ENCODE measurements at places on chromosomes 1 and 21.

- no peak for DNase-seq
These were observed 21.5 kb downstream of the AK2 start for GRCh38 chr1:33015216-33015615.

GRCh38 chr1:41360074-41360785 lies 1.0 kb upstream of the FOXO6 start:
- DNase-seq: peak; percentile 9

DNA sequence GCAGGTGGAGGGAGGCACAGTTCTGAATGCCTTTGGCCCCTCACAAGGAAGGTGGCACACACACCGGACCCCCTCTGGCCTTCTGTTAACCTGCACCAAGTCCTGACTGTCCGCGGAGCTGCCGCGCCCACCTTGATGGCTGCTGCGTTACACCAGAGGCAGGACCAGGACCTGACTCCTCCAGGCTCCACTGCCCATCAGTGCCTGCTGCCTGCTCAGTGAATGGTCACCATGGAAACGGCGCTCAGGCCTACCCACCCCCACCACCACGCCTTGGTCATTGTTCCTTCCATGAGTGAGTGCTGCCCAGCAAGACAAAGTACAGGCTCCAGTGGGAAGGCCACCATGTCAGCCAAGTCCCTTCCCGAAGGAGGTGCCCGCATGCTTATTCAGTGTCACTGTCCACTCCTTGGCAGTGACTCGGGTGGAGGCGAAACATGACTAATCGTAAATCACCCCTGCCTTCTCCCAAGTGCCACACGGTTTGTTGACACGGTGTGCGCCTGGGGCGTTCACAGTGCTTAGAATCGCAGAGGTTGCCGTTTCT lies 57.3 kb downstream of the SLC37A1 start:
- DNase-seq: no peak

DNA sequence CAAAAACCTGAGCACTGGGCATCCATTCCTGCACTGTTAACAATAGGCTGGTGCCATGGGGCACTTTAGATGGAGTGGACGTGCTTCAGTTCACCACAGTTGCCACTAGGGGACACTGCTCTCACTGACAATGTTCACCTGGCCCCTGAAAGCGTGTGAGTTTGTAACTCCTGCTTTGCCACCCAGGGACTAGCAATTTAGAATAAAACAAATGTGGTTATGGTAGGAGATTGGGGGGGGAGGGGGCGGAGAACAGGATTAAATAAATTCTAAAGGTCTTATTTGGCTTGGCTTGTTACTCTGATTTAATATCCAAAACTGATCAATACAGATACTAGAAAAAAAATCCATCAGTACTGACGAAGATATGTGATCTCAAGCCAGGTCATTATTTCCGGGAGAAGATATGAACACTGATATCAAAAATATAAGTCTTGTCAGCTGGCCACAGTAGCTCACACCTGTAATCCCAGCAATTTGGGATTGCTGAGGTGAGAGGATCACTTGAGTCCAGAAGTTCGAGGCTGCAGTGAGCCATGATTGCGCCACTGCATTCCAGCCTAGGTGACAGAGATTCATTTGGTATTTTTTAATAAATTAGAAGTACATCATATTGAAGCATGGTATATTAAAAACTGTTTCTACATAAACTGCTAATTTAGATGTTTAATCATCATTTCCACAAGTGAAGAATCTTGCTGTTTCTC lies 23.2 kb downstream of the INTS7 start:
- peak; percentile 56 for DNase-seq

DNA sequence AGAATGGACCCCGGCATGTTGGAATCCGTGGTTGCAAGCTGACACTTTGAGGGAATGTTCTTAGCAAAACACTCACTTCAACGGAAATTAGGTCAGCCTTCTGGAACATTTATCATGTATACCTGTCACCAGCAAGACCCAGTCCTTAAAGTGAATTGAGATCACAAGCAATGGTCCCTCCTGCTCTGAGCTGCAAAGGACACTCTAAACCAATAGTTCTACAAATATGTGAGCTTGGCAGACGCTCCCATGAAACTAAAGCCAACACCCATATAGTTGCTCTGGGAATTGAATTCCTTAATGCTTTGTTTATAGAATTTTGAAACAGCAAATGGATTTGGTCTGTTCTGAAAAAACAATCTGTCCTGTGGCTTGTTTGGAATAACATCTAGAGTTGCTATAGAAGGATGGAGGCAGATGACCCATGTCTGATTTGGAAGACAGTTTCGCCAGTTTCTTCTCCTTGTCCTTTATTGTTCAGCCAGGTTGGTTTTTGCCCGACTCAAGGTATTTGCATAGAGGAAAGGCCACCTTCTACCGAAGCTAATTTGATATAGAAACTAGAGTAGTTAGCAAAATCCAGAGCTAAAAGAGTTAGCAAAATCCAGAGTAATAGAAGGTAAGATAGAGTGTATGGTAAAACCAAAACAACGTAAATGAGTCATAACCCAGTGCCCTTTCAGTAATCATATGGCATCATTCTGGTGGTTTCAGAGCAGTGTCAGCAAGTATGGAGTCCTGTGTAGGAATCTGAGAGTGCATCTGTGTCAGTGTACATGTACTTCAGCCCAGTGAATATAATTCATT lies 236.2 kb downstream of the NFIA start:
- peak; percentile 27 for DNase-seq

GRCh38 chr21:43654806-43655489 lies 4.3 kb downstream of the HSF2BP start:
- no peak for DNase-seq

- DNase-seq: no peak
These were observed 18.6 kb upstream of the ADGRB2 start for GRCh38 chr1:31782421-31783410.

DNA sequence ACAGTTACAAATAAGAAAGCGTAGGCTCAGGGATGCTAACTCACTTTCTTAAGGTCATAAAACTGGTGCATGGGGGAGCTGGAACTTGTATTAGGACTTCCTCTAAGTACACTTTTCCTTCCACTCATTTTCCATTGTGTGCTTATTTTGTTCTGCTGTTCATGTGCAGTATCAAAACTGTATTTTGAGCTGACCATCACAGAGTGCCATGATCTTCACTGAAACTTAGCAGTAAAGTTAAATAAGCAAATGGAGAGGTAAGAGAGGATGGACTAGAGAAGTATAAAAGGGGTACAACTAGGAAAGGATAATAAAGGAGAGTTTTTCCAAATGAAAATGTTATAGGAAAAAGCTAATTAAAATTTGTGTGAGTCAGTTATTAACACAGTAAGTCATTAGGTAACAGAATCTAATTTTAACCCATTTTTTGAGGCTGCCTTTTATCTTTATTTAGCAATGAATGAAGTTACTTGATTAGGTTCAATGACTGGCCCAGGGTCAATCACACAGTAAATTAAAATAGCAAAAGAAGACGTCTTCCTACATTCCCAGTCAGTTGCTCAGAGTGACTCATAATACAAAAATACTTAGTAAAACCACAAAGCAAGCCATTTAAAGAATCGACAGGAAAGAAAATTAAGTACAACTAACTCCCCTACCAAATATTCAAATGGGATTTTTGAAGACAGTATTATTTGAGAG lies 165.8 kb upstream of the C1orf105 start:
- DNase-seq: no peak

- DNase-seq: peak; percentile 63
These were observed at the start of gene RALGPS2 for GRCh38 chr1:178724728-178725465. RALGPS2 (plus strand) TSS chr1:178725244; CDS start chr1:178776765, 51,521 bp downstream.

DNA sequence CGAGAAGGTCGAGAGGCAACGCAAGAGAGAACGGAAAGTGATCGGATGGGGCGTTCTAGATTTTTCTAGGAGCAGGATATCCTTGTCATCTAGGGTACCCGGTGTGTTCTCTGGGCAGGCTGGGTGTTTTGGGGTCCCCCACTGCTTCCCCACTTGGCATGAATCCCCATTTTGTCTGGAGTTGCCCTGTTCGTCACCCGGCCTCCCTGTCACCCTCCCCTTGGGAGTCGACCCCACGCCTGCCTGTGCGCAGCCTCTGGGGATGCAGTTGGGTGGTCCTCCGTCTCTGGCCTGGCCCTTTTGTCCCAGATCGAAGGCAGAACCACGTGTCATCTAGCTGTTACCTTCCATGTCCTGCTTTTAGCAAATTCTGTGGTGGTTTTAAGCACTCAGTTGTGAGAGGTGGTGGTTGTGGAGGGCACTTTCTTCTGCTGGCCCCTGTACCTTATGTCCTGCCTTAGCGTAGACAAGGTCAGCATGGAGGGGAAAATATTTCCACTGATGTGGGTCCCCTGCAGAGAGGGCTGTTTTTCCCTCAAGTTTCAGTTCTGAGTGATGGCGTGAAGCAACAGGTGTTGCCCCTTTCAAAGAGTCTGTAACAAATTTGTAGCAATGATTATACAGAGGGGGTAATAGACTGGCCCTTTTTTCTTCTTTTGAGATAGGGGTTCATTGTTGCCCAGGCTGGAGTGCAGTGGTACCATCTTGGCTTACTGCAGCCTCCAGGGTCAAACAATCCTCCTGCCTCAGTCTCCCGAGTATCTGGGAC lies 35.6 kb downstream of the CHAF1B start:
- no peak for DNase-seq

DNA sequence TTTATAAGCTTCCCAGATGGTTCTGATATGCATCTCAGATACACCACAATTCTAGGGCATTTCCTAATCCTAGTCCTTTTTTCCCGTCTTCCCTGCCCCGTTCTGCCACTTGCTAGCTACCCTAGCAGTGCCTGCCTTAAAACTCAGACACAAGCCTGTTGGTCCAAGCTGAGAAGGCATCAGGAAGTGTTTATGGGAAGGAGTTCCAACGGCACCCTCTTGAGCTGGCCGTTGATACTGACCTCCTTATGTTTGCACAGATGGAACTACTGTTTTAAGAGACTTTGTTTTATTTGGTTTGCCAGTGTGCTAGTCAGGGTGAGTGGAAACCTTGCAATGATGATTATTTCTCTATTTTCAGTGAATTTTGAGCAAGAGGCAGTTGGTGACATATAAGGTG lies 67.2 kb downstream of the UCK2 start:
- DNase-seq: no peak
